ENCODE measurements at places on chromosomes 4 and X.

- DNase-seq, result no peak
Measured at GRCh38 chrX:8278557-8278956, 107.5 kb upstream of the VCX2 start.

DNA sequence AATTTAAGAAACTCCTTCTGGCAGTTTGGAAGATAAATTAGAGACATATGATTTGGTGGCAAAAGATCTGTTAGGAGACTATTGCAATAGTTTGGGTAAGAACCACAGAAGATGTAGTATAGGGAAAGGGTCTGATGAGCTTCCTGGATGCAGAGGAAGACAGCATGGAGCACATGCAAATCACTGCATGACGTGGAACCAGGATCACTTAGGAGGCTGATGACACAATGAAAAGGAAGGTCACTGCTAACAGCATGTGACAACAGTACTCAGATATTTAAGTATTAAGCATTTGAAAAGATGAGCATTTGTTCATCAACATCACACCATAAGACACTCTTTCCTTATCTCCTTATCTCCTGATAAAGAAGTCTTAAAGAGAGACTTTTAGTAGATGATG, 167.8 kb upstream of the LDB2 start:
- DNase-seq, result no peak

GRCh38 chr4:122007016-122007415, 55.2 kb upstream of the TRPC3 start:
- no peak for DNase-seq

GRCh38 chr4:10316851-10317250, 140.4 kb downstream of the ZNF518B start:
- DNase-seq, result no peak

DNA sequence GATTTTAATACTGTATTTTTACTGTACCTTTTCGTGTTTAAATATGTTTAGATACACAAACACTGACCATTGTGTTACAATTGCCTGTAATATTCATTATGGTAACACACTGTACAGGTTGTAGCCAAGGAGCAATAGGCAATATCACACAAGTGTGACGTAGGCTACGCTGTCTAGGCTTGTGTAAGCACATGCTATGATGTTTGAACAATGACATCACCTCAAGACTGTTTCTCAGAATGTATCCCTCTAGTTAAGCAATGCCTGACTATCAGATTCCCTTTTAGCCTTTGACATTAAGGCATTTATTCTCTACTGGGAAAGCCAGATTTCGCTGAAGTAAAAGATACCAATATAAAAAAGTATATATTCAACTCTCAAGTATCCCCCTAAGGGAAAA, 66.2 kb downstream of the VCX3A start:
- DNase-seq, result no peak

- no peak for DNase-seq
Measured at GRCh38 chr4:2746891-2747695, 9.0 kb downstream of the TNIP2 start.

DNA sequence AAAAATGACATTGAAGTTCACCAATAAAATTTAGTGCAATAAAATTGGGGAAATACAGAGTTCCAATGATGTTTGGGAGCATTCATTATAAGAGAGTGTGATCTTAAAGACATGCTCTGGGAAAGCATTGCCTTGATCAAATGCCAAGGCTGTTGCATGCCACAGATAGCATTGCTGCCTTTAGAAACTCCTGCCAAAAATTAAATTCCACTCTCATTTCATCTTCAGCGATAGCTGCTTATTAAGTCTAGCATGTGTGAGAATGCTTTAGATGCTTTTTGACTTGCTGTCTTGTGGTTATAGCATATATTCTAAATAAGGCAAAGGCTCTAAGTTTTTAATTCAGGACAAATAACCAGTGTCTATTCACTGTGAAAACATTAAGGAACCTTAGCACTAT, 49.3 kb downstream of the NPNT start:
- DNase-seq, result no peak

- DNase-seq, result no peak
Measured at GRCh38 chrX:109987884-109988283, 15.0 kb upstream of the TMEM164 start.

GRCh38 chrX:13651150-13651549, 1.8 kb upstream of the TCEANC start:
- DNase-seq, result no peak

GRCh38 chrX:47179928-47180255, 13.7 kb upstream of the UBA1 start:
- no peak for DNase-seq

GRCh38 chrX:40632199-40632598, 9.0 kb downstream of the MPC1L start:
- DNase-seq, result no peak

DNA sequence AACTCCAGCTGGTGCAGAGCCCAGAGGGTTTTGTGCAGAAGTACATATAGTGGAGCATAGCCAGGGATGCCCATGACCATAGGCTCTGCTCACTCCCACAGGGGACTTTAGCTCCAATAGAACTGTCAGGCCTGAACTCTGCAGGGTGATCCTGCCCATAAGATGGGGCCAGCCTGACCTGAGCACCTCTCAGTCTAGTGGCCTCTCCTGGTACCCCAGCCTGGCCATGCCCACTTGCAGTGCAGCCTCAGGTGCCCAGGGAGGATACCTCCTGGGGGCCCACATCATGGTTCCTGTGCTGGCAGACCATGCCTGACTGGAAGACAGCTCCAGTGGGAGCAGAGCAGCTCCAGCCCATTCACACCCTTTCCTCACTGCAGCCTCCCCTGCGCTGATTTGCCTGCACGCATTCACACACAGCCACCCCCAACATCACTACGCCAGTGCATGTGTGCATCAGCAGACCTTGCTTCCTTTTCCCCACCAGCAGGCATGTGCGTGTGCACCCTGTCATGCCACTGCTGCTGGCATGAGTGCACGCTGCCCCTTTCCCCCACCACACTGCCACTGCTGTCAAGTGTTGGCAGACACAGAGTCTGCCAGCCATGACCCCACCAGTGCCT, 53.0 kb upstream of the MMAA start:
- no peak for DNase-seq

DNA sequence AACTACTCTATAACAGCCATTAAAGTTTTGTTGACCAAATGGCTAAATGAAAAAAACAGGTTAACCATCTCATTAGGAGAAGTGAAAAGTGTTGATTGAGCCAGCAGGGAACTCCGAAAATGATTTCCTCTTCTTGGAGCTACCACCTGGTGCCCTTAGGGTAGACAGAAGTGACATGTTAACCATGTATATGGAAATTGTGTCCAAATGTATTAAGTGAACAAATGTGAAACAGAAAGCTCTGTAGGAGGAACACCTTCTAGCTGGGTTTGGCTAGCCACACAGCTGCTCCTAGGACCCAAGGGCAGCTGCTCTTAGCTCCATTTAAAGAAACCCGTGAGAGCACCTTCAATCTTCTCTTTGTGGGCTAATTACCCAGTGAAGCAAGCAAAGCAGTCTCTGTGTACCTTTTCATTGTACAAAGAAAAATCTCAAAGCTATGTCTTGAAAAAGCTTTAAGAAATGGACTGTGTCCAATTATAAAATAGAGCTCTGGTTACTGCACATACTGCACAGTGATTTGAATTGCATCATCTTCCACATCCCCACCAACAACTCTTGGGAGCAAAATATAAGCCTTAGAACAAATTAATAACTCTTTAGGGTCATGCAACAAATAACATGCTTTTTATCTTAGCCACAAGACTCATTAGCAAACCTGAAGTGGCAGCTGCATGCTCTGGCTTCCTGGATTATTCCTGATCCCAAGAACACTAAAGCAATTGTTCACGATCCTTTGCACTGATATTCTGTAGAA, 59.2 kb upstream of the PARM1 start:
- no peak for DNase-seq

- DNase-seq, result no peak
Measured at GRCh38 chr4:181870326-181870725, 372.9 kb upstream of the TENM3 start.

GRCh38 chr4:40409835-40410234, 74.7 kb downstream of the CHRNA9 start:
- no peak for DNase-seq

GRCh38 chr4:125303058-125303457, 11.7 kb upstream of the FAT4 start:
- DNase-seq, result no peak

- no peak for DNase-seq
Measured at GRCh38 chr4:83858131-83858530, 322.2 kb downstream of the GPAT3 start.

Measured in stimulated activated CD4-positive, alpha-beta T cell treated with anti-CD3 and anti-CD28 coated beads, Interleukin-1b, Interleukin-23, amount 100 ng/mL, for 4 hours (primary cell).